Epithelial cell of alveolus of lung (primary cell): ENCODE measurements at places on chromosomes 2 and 18. TPM values are rescaled to one million over a fixed set of nuclear protein-coding genes. Genes with fewer than 3 reads are reported as not detected.

DLGAP1 gene
- total RNA-seq, result under 0.01 and 0.64 TPM in 2 replicates

ALPP gene
- total RNA-seq, result not detected in 2 replicates

KIF1A gene
- total RNA-seq, result 2.7 TPM in 1 of 2 replicates, not detected in the other

CERS6 gene
- total RNA-seq, result 14.5 and 18.6 TPM in 2 replicates

PPP1R1C gene
- total RNA-seq, result 0.91 and 0.96 TPM in 2 replicates

IL37 gene
- not detected in 2 replicates for total RNA-seq

PTPN2 gene
- total RNA-seq, result 29.2 and 38.3 TPM in 2 replicates

KRTCAP3 gene
- total RNA-seq, result 2.7 TPM in 1 of 2 replicates, not detected in the other

ACOXL gene
- total RNA-seq, result not detected in 2 replicates

SETBP1 gene
- 1.8 and 10.4 TPM in 2 replicates for total RNA-seq

DYTN gene
- not detected in 2 replicates for total RNA-seq

ADGRF3 gene
- total RNA-seq, result not detected in 2 replicates

PLB1 gene
- 1.0 TPM in 1 of 2 replicates, not detected in the other for total RNA-seq

SLC1A4 gene
- total RNA-seq, result 2.5 and 21.2 TPM in 2 replicates

SERPINB11 gene
- not detected in 2 replicates for total RNA-seq

LYG2 gene
- not detected in 2 replicates for total RNA-seq

CIB4 gene
- total RNA-seq, result not detected in 2 replicates

CPO gene
- not detected in 2 replicates for total RNA-seq

MEP1B gene
- not detected in 2 replicates for total RNA-seq

KIAA2012 gene
- total RNA-seq, result not detected in 2 replicates

KDM3A gene
- total RNA-seq, result 11.6 and 33.5 TPM in 2 replicates

GALM gene
- total RNA-seq, result 6.1 and 7.4 TPM in 2 replicates

RTP5 gene
- total RNA-seq, result not detected in 2 replicates

ACP1 gene
- total RNA-seq, result 91.1 and 110 TPM in 2 replicates

GPBAR1 gene
- total RNA-seq, result 0.26 and 0.88 TPM in 2 replicates

TRIB2 gene
- total RNA-seq, result 48.5 and 154 TPM in 2 replicates

IL18R1 gene
- 3.1 and 57.0 TPM in 2 replicates for total RNA-seq

SERPINB12 gene
- not detected in 2 replicates for total RNA-seq

IL1R1 gene
- 30.5 and 377 TPM in 2 replicates for total RNA-seq

OXER1 gene
- 0.13 and 0.32 TPM in 2 replicates for total RNA-seq

GALNT3 gene
- total RNA-seq, result 0.56 and 3.6 TPM in 2 replicates

PELI1 gene
- total RNA-seq, result 5.6 and 7.6 TPM in 2 replicates

IL18RAP gene
- total RNA-seq, result 0.26 and 0.32 TPM in 2 replicates

SIX2 gene
- total RNA-seq, result 0.13 and 0.72 TPM in 2 replicates

AMER3 gene
- not detected in 2 replicates for total RNA-seq

LTBP1 gene
- 334 and 453 TPM in 2 replicates for total RNA-seq

ACADL gene
- total RNA-seq, result under 0.01 TPM in 1 of 2 replicates, not detected in the other

ATOH8 gene
- total RNA-seq, result 5.3 and 63.2 TPM in 2 replicates

CD207 gene
- not detected in 2 replicates for total RNA-seq

FZD7 gene
- total RNA-seq, result 27.0 and 30.3 TPM in 2 replicates

ZC3H15 gene
- total RNA-seq, result 49.7 and 57.1 TPM in 2 replicates

FEV gene
- total RNA-seq, result not detected in 2 replicates

RGPD3 gene
- under 0.01 and 0.13 TPM in 2 replicates for total RNA-seq

CDH2 gene
- total RNA-seq, result 21.9 and 68.8 TPM in 2 replicates

CSRNP3 gene
- 0.91 and 1.0 TPM in 2 replicates for total RNA-seq

PLCD4 gene
- 0.13 and 9.3 TPM in 2 replicates for total RNA-seq

AOX1 gene
- 9.8 and 23.7 TPM in 2 replicates for total RNA-seq

FNDC4 gene
- 10.4 and 20.9 TPM in 2 replicates for total RNA-seq

TNS1 gene
- total RNA-seq, result 29.6 and 78.2 TPM in 2 replicates

CRACDL gene
- total RNA-seq, result 0.13 and 0.24 TPM in 2 replicates

YPEL5 gene
- 53.9 and 55.5 TPM in 2 replicates for total RNA-seq

FIGN gene
- 1.0 and 5.3 TPM in 2 replicates for total RNA-seq

UGT1A10 gene
- not detected in 2 replicates for total RNA-seq

VAMP8 gene
- 3.2 and 13.1 TPM in 2 replicates for total RNA-seq

GMCL1 gene
- 7.0 and 7.9 TPM in 2 replicates for total RNA-seq

NPHP1 gene
- 2.6 and 2.8 TPM in 2 replicates for total RNA-seq
